Liver (tissue), 10 donors: ENCODE measurements at places on chromosomes 2 and 18.

GRCh38 chr2:63218800-63219526 lies 168.3 kb downstream of the OTX1 start:
- no peak for DNase-seq

GRCh38 chr2:71560638-71561011 lies 107.3 kb downstream of the DYSF start:
- no peak for DNase-seq

DNA sequence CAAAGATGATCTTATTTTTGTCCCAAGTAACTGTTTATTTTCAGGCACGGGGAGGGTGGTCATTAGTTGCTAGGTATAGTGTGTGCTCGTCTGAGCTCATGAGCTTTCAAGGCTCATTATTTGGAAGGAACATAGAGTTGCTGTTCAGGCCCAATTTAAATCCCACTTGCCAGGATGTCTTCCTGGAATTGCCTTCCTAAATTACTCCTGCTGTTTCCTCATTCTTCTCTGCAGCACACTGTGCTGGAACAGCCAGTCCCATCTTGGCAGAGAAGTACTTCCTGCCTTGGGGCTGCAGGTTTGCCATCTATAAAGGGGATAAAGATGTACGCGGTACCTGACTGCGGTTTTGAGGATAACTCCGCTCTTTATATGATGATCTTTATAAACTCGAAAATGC lies 37.3 kb downstream of the GREB1 start:
- DNase-seq, result no peak

DNA sequence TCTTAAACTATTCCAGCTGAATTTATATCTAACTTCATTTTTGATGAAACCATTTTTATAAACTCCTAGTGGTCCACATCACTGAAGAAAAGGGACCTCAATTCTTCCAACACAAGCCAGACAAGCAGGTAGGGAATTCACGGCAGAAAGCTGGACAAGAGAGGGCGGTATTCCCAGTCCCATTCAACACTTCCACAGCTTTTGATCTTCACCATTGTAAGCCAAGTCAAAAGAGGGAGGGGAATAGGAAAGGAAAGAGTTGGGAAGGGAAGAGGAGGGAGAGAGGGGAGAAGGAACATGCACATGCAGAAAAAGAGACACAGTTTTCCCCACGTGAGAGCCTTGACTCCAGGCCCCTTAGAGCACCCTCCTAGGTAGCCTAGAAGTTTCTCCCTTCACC lies 77.4 kb downstream of the CCBE1 start:
- DNase-seq, result no peak

GRCh38 chr2:158817588-158817987 lies 22.5 kb downstream of the DAPL1 start:
- DNase-seq, result no peak

GRCh38 chr2:10592652-10593051 lies 97.1 kb downstream of the NOL10 start:
- no peak for DNase-seq

DNA sequence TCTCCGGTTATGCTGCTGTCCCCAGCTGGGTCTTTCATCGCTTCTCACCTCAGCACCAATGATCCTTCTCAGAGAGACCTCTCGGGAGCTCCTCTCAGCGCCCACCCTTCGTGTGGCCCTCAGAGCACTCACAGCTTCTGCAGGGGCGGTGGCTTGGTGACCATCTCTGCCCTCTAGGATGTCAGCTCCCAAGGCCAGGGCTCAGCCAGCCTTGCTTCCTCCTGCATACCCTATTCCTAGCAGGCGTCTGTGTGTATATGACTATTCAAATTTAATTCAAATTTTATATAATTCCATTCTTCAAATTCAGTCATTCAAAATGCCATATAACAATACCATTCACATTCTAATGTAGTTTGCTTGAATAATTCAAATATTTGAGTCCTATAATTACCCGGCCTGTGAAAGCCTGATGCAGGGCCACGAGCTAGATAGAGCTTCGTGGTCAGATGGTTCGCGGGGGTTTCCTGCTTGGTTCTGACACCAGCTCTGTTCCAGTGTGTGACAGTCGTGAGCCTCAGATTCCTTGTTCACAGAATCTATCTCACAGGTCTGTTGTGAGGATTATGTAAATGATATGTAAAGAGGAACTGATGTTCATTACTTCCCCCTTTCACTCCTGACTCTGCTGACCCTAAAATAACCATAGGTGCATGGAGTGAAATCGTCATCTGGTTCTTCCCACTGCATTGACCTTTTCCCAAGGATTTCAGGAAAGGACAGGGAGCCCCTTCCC lies 94.0 kb upstream of the CNGA3 start:
- no peak for DNase-seq

- peak; percentile 53 for DNase-seq
Observed at GRCh38 chr2:199985625-199986207, 30.3 kb downstream of the MAIP1 start.

- DNase-seq, result no peak
Observed at GRCh38 chr2:50953021-50953420, 78.9 kb downstream of the NRXN1 start.

DNA sequence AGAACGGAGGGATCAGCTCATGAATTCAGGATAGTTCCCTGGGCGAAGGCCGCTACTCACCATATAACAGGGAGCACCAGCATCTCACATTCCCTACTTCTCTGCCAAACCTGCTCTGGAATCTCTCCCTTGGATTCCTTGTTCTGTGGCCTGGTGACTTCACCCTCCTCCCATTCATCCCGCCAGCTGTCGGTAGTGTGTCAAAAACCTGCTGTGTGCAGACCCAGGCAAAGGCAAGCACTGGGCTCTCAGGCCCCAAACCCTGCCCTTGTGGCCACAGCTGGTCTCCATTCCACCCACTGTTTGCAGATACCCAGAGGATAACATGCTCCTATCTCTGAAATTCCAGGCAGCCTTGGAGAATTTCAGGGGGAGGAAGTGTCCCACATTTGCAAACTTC lies 151.6 kb downstream of the CAPN13 start:
- DNase-seq, result no peak

DNA sequence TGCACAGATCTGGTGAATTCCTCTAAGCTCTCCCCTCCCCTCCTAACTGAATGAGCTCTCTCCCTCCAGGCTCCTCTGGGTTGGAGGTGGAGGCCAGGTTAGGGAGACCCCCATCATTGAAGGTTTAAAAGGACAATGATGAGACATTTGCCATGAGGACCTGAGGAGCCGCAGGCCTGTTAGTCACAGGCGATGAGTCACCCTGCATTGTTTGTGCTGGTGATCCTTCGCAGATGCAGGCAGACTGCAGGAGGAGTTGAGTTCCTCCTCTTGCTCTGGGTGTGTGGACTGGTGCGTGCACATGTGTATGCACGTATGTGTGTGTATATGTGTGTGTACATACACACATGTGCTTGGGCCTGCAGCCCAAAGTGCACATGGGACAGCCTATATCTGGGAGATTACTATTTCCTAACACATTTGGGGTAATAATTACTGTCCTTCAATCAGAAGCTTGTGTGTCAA lies 42.0 kb downstream of the MCFD2 start:
- no peak for DNase-seq

DNA sequence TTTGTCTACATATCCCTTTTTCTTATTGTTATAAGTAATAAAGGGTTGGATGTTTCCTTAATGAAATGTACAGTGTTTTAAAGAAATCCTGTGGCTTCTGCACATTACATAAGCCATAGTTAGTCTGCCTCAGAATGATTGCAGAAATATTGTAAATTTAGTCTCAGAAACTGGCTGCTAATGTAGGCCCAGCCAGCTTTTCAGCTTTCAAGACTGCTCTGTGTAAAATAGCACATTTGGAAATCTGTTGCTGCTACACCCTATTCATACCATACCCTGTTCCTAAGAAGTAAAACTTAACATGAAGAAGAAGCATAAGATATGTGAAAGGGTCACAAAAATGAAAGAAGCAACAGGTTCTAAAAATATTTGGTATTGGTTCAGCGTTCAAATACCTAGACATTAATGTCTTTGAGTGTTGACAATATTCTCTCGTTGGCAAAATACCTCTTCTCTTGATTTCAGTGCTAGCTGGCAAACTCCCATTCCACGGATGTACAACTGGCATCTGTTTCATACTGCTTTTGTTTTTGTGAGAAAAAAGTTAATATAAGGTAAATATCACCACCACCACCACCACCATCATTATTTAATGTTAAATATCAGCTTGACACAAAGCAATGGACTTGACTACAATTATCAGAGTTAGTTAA lies 19.2 kb upstream of the NCKAP1 start:
- DNase-seq, result no peak

GRCh38 chr18:54215069-54215468 lies 9.4 kb downstream of the MBD2 start:
- DNase-seq, result no peak

GRCh38 chr2:120508567-120509041 lies 162.7 kb downstream of the INHBB start:
- DNase-seq, result no peak

- no peak for DNase-seq
Observed at GRCh38 chr2:161954103-161954502, 119.9 kb downstream of the DPP4 start.

DNA sequence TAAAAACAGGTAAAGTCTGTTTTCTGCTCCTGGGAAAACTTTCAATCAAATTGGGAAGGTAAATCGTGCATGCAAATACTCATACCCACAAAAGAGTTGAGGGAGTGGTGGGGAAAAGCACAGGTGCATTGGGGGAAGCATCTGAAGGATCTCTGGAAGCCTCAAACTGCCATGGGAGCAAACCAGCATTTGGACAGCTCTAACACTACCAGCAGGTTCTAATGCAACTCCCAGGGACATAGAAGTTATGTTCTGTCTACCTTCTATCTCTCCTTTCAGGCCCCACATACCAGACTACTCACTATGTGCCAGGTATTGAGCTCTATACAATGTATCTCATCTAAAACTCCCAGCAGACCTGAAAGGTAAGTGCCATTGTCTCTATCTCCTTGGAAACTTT lies 933.7 kb downstream of the NRXN1 start:
- DNase-seq, result no peak

DNA sequence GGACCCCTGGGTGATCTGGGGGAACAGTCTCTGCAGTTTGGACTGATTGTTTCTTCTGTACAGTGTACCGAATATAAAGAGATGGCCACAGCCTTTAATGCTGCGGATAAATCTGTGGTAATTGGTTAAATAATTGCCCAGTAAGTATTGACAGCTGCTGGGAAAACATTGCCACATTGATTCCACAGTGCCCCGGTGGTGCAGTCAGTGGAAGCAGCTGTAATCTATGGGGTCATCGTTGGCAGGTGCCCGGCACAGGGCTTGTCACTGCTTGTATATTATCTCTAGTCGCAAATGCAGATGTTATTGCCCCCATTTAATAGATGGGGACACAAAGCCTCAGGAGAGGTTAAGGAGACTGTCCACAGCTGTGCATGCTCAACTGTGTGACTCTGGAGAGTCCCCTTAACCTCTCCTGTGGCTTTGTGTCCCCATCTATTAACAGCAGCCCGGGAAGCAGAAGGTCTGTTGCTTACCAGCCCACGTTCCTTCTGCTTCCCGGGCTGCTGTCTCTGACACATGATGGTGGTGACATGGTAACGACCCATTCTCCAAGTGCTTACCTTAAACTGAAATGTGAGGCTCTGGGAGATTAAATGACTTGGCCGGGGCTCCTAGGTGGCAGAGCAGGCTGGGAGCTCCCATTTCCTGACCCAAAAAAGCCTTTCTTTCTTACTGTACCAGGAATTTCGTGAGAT lies 76.9 kb downstream of the NCK2 start:
- no peak for DNase-seq

GRCh38 chr2:23273786-23274185 lies 111.2 kb upstream of the KLHL29 start:
- DNase-seq, result no peak

DNA sequence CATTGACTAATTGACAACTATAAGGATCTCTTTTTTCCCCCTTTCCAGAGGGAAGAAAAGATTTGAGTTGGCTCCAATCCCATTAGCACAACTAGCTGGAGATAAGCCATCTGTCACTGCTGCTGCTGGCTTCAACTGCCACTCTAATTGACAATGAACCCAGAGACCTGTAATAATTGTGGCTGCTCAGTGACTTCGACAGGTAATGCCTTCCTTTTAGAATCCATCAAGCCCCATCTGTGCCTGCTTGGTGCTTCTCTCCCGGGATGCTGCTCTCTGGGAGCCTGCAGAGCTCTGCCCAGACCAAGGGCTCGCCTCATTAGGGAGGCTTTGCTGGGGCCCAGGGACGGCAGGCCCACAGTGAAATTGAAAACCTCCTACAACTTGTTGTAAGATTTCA lies 376.7 kb upstream of the SOX11 start:
- DNase-seq, result no peak
